ENCODE measurements at places on chromosomes 7 and 10.

- no peak for DNase-seq
These were observed 27.6 kb downstream of the NPS start for GRCh38 chr10:127576740-127577161.

DNA sequence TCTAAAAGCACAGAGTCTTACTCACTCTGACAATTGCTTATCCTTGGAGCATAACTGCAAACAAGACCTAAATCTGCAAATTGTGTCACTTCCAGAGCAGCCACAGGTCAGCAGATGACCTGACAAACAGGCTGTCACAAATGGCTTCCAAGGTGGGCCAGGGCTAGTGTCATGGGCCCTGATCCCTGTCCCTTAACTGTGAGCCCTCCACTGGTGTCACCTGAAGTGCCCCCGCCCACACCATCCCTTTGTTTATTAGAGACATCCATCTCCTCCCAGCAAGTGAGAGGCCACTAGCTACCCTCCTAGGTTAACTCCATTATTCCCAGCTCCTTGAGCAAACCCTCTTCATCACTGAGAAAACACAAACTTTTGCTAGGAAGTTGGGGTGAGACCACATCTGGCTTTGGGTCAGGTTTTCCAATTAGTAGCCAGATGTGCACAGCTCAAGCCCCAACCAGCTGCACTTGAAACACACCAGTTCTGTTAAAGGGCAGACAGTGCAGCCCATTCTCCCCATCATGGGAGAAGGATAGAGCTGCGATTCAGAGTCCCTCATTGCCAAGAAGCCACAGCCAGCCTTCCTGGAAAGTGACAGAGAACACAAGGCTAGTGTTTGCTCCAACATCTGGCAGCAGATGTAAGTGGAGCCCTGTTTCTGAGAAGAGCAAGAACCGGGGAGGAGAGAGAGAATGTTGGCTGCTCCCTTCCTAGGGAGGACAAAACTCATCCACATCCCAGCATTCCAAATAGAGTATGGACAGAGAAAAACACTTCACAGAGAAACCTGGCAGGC, 75.7 kb upstream of the NANOS1 start:
- DNase-seq, result no peak

GRCh38 chr7:50978633-50979215, 196.0 kb upstream of the GRB10 start:
- no peak for DNase-seq

- no peak for DNase-seq
These were observed 1.9 kb downstream of the UBN2 start for GRCh38 chr7:139232904-139233303.

- DNase-seq, result no peak
These were observed 271.7 kb upstream of the MKLN1 start for GRCh38 chr7:131056007-131056406.

GRCh38 chr10:27637601-27638000, 108.0 kb downstream of the MKX start:
- DNase-seq, result no peak

GRCh38 chr7:142188846-142189245, 69.0 kb downstream of the PRSS58 start:
- DNase-seq, result no peak

GRCh38 chr10:71837098-71837827, 13.8 kb downstream of the PSAP start:
- no peak for DNase-seq

DNA sequence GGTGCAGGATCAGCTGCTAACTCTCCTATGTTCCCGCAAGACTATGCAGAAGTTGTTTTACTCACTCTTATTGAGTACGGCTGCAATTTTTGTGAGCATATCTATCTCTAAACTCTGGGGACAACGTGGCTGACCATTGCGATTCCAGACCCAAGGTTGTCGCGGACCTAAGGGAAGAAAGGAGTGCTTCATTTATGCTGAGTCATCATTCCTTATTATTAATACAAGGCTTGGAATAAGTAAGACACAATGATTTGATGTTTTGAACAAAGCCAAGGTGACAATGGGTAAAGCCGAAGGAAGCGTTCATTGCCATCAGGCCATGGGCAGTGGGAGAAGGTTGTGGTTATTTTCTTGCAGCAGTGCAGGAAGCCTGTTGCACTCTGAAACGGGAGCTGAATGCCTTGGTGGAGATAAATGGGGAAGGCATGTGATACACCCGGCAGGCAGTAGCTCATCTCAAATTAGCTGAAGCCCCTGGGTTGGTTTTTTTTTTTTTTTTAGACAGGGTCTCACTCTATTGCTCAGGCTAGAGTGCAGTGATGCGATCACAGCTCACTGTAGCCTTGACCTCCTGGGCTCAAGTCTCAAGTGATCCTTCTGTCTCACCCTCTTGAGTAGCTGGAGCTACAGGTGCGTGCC, 605.7 kb downstream of the TYW1 start:
- no peak for DNase-seq

- no peak for DNase-seq
These were observed 62.2 kb downstream of the ARMH3 start for GRCh38 chr10:101993651-101994200.

DNA sequence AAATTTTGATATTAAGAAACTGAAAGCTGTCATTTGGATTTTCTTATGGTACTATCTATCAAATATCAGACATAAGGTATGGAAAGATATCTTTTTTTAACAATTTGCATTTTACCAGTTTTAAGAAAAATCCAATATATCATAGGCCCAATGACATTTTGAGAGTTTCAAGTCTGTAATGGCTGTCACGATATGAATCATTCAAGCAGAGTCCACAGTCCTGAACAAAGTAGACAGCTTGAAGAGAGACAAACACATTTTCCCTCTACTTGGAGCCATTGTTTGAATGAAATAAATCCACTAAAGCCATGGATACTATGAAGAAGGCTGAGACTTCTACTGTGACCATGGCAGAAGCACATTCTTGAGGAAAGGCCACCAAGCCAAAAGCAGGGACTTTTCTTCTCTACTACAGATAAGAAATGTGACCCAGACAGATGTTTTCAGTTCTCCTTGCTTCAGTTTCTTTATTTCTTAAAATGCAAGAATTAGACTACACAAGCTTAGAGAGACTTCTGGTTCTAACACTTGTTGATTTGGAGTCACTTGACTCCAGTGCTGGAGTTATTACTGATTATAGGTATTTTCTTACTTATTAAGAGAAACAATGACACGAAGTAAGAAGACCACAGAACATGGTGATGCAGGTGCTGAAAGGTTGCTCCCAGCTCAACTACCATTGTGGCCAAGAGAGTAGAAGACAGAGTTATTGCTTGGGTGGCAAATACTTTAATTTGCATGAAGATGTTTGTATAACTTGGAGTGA, 429.1 kb downstream of the KIF20B start:
- no peak for DNase-seq

GRCh38 chr7:140349144-140349771, 49.1 kb downstream of the SLC37A3 start:
- no peak for DNase-seq

GRCh38 chr7:18151422-18151821, 123.8 kb upstream of the PRPS1L1 start:
- DNase-seq, result no peak

- no peak for DNase-seq
These were observed 12.1 kb upstream of the ZNF107 start for GRCh38 chr7:64653721-64654401.

DNA sequence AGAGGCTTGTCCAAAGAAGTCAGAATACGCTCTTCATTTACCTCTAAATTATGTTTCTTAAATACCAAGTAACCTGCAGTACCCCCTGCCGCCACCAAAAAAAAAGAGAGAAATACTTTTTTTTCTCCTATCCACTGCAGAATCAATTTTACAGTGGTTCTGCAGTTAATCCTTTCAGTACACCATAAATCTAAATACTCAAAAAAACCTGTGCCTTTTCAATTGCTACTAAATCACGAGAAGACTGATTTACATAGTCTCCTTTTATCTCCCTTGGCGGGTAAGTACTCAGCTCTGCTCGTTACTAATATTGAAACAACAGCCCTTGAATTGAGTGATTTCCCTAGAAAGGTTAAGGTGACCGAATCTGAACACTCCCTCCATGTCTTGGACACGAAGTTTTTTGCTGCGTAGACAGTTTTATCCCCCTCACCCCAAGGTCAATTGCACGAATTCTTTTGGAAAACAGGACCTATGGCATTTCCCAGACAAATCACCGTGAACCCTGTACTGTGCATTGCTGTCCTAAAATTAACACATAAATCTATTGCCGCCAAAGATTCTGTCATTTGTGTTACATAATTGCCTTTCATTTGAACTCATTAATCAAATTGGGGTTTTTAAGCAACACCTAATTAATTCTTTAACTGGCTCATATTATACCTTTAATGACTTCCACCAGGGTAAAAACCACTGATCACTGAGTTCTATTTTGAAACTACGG, 512 bp upstream of the VIM start:
- DNase-seq, result no peak

DNA sequence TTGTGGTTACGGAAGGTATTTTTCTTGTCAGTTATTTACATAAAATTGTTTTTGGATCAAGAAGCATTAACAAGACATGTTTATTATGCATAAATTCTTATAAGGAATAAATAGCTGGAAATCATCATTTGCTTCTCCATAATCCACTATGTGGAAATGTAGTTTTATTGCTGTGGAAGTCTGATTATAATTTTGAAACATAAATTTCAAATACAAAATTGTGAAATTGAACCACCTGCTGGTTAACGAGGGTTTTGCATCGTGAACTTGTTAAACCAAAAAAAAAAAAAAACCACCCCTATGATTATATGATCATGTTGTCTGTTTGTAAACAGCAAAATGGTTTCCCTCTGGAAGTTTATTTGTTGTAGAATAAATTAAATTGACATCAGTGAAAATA, 25.9 kb downstream of the ABRAXAS2 start:
- no peak for DNase-seq

GRCh38 chr7:30479202-30480120, 877 bp upstream of the NOD1 start:
- no peak for DNase-seq

GRCh38 chr10:44627591-44628354, 242.9 kb upstream of the CXCL12 start:
- DNase-seq, result no peak
